ENCODE measurements at places on chromosomes 3 and 15. TPM values are rescaled to one million over a fixed set of nuclear protein-coding genes. Genes with fewer than 3 reads are reported as not detected.

Gene CACNA2D3
- 0.36 TPM for polyA plus RNA-seq

Gene CCR9
- not detected for polyA plus RNA-seq

Gene SI
- not detected for polyA plus RNA-seq

Gene ACTC1
- not detected for polyA plus RNA-seq

Gene IDH2
- polyA plus RNA-seq = 24.7 TPM

Gene PLAAT1
- polyA plus RNA-seq = 1.6 TPM

DNA sequence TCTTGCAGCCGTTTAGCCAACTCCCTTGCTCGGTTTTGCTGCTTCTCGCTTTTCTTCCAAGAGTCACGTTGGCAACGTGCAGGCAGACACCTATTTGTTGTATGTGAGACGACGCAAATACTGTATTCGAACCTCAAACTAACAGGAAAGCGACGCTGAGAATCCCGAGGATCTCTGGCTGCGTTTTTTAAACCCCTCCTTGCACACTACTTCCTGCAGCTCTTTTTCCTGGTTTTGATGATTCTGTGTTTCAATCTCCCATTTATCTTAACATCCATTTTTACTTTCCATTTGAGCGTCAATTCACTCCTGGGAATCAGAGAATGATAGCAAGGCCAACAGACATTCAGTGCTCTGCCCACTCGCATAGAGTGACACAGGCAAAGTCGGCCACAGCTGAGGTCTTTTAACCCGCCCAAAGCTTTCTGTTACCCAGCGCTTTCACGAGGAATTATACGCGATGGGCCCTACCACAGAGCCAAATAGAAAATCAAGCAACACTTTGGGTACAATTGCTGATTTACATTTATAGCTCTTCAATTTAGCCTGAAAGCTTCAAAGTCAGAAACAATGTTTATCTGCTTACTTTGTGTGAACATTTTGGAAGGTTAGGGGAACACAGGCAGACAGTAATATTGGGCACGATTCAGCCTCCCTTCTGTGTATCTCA, 1.6 kb upstream of the ANXA2 start:
- DNase-seq = no peak

GRCh38 chr15:89003865-89004725, 84.2 kb upstream of the ABHD2 start:
- peak; percentile 65 for DNase-seq

DNA sequence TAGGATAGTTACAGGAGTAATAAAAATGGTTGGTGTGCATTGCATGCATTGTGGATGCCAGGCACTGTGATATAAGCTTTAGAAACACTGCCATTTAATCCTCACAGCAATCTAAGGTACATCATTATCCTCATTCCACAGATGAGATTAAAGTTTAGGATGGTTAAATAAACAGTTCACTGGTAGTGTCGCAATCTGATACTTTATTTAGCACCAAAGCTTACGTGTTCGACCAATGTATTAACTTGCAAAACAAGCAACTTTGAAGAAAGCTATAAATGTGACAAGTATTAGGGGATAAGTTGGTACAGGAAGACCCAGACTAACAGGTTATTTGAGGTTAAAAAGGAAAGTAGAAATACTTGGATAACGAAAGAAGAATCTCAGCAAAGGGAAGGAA, 150.5 kb upstream of the ZNF385D start:
- no peak for DNase-seq

DNA sequence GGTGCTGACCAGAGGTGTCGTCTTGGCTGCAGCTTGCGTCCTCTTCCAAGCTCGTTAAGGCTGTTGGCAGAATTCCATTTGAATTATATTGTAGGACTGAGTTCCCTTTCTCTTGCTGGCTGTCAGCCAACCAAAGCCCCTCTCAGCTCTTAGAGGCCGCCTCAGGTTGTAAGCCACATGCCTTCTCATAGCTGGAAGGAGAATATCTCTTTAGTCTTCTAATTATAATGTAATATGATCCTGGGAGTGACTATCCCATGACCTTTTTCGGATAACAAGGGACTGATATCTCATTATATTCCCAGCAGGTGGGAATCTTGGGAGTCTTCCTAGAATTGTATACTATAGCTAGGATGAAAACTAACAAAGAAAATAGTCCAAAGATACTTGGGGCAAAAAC, 4.8 kb downstream of the SCG5 start:
- no peak for DNase-seq

- DNase-seq = no peak
Measured at GRCh38 chr3:47685037-47685436, 96.7 kb downstream of the SMARCC1 start.

GRCh38 chr3:154775821-154776548, 304.1 kb upstream of the MME start:
- no peak for DNase-seq

DNA sequence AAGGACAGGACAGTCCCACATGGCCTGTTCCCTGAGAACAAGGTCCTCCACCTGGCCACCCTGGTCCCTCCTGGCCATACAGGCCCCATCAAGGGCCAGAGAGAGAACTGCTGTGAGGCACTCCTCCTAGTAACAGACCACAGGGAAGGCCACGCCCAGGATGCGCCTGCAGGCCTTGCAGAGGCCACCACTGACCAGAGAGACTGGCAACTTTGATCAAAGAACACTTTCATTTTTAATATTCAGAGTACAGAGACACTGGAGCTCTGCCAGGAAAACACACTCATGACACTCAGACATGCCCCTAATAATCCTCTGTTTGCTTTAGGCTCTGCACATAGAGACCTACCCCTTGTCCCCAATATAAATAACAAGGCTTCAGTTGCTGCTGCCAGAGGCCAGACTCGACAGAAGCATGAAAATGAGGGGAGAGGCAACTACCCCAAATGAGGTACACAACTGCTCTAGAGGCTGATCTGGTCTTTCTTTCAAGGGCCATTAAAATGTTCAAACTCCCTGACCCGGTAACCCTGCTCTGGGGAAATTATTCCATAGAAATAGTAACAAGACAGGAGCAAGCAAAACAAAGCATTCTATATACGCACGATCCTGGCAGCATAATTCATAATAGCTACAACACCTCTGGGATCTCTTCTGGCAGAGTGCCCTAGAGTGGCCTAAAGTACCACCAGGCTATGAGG, 44.8 kb downstream of the CCDC12 start:
- peak; percentile 43 for DNase-seq

GRCh38 chr15:76803049-76803571, 102.0 kb downstream of the SCAPER start:
- DNase-seq = no peak

DNA sequence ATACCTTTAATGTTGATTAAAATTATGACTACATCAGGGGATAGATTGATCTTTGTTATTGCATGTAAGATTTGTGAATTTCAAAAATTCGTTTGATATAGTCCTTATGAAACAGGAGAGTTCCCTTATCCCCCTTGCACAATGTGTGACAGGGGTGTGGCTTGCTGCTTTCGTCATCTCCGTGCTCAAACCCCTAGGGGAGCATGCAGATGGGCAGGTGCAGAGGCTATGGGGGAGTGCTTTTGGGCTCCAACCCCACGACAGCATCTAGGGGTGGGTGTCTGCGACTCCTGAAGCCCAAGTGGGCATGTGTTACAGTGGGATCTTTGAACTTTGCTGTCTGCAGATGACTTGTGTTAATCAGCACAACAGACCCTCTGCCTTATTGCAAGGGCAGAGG, 360.1 kb upstream of the GOLIM4 start:
- no peak for DNase-seq

GRCh38 chr3:131501949-131502348, 822 bp downstream of the MRPL3 start:
- peak; percentile 18 for DNase-seq

DNA sequence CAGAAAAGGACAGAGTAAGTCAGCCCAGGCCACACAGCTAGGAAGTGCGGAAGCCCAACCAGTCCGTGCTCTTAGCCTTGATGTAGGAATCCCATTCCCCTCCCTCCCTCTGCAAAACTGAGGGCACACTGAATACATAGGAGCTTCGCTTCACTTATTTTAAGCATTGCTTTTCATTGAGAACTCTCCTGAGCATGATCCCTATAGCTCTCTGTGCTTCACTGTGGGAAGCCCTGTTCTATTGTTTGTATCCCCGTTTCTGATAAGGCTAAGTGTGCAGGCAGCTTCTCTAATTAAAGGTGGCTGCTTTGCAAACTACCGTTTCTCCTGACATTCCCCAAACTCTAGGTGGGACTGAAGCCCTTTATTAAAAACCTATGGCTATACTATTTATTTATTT, 29.9 kb downstream of the IL5RA start:
- DNase-seq = no peak

DNA sequence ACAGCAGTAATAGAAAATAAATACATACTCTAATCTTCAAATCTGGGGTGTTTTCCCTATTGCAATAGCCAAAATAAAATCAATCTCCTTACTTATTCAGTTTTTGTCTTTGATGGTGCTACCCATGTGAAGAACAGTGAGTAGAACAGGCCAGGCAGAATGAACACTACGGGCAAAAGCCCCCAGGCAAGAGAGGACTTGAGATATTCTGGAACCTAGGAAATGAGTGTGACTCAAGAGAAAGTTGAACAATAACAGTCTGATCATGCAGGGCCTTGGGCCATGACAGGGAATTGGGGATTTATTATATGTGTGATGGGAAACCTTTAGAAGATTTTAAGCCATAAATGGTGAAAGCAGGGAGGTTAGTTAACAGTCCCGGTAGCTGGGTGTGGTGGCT, 14.0 kb upstream of the DUT start:
- DNase-seq = no peak

DNA sequence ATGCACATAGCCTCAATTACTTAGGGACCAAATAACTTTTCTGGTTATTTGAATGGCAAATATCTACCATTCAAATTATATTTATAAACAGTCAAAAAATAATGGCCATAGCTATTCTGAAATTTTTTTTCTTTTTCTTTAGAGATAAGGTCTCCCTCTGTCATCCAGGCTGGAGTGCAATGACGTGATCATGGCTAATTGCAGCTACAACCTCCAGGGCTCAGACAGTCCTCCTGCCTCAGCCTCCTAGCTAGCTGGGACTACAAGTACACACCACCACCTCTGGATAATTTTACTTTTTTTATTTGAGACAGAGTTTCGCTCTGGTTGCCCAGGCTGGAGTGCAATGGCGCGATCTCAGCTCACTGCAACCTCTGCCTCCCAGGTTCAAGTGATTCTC, 16.6 kb downstream of the PPP1R2 start:
- DNase-seq = no peak

Measured in SK-N-SH (cell line).